Fibroblast of lung (primary cell): ENCODE measurements at places on chromosomes 5 and 9. TPM values are rescaled to one million over a fixed set of nuclear protein-coding genes. Genes with fewer than 3 reads are reported as not detected.

GRCh38 chr9:15438891-15439290 is 16.2 kb downstream of the SNAPC3 start:
- H3K27me3 ChIP-seq = no peaks in the 10 kb centered on the region
- H3K4me1 ChIP-seq = no peaks in the 10 kb centered on the region
- no peak overlapping the region for H3K27ac ChIP-seq
- no peak for DNase-seq
- H3K4me3 ChIP-seq = no peak overlapping the region

- DNase-seq = no peak
- no peak overlapping the region for H3K27ac ChIP-seq
- no peak overlapping the region for H3K4me3 ChIP-seq
Observed at GRCh38 chr5:124262991-124263571, 483.4 kb downstream of the ZNF608 start.

The CATSPER3 gene
- total RNA-seq = under 0.01 and 0.17 TPM in 2 replicates

- H3K4me1 ChIP-seq = peaks cover 39% of the 10 kb centered on the region
- peak overlapping the region; percentile 36 for H3K27ac ChIP-seq
- H3K4me3 ChIP-seq = no peak overlapping the region
Observed at GRCh38 chr5:180799902-180800801, 2.5 kb downstream of the MGAT1 start.

The IRGM gene
- 0.17 TPM in 1 of 2 replicates, not detected in the other for total RNA-seq

DNA sequence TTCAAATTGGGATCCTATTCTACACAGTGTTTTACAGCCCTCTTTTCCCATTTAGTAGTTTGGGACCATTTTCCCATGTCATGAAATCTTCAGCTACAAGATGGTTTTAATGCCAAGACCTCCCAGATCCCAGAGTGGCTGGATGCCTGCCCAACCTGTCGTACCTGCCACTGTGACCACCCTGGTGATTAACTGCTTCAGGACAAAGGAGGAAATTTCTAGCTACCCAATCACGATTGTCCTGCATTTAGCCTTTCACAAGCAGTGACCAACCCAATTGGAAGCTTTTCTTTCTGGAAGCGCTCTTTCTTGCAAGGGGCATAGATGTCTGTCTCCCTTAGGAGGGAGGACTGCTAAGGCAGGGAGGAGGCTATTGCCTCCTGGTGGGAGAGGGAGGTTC is 13.8 kb downstream of the IL9 start:
- no peak overlapping the region for H3K4me3 ChIP-seq
- no peak for DNase-seq
- no peak overlapping the region for H3K27ac ChIP-seq
- H3K27me3 ChIP-seq = peaks cover 2% of the 10 kb centered on the region
- no peaks in the 10 kb centered on the region for H3K4me1 ChIP-seq

The SLCO6A1 gene
- not detected in 2 replicates for total RNA-seq

The TICAM2 gene
- 4.1 and 8.8 TPM in 2 replicates for total RNA-seq

DNA sequence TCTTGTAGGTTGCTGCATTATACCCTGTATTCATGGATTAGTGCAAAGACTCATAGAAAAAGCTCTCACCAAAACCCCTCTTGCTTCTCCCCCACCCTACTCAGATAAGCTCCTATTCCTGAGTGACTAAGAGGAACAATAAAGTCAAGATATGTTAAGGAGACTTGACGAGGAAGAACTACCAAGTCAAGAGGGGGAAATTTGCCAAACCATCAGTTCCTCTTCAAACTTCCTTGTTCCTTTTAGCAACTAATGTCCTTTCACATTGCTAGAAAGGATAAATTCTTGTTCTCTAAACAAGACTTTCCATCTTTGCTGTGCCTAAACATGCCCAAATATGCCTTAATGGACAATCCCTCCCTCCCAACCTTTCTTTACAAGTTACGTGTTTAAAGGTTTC is 27.0 kb downstream of the CNOT8 start:
- H3K27ac ChIP-seq = no peak overlapping the region
- peaks cover 6% of the 10 kb centered on the region for H3K36me3 ChIP-seq
- no peaks in the 10 kb centered on the region for H3K4me1 ChIP-seq
- H3K4me3 ChIP-seq = no peak overlapping the region
- DNase-seq = no peak

GRCh38 chr5:98433673-98434072 is 339.8 kb upstream of the RGMB start:
- no peaks in the 10 kb centered on the region for H3K36me3 ChIP-seq
- no peak overlapping the region for H3K27ac ChIP-seq
- H3K27me3 ChIP-seq = no peaks in the 10 kb centered on the region
- peak; percentile 23 for DNase-seq

DNA sequence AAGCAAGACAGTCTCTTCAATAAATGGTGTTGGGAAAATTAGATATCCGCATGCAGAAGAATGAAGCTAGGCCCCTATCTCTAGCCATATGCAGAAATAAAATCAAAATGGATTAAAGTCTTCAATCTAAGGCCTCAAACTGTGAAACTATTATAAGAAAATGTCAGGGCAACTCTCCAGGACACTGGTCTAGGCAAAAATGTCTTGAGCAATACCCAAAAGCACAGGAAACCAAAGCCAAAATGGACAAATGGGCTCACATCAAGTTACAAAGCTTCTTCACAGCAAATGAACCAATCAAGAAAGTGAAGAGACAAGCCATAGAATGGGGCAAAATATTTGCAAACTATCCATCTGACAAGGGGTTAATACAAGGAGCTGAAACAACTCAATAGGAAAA is 338.8 kb downstream of the NNT start:
- no peak overlapping the region for H3K4me3 ChIP-seq
- no peaks in the 10 kb centered on the region for H3K36me3 ChIP-seq
- no peak for DNase-seq
- H3K27ac ChIP-seq = no peak overlapping the region
- no peaks in the 10 kb centered on the region for H3K4me1 ChIP-seq
- no peaks in the 10 kb centered on the region for H3K27me3 ChIP-seq

DNA sequence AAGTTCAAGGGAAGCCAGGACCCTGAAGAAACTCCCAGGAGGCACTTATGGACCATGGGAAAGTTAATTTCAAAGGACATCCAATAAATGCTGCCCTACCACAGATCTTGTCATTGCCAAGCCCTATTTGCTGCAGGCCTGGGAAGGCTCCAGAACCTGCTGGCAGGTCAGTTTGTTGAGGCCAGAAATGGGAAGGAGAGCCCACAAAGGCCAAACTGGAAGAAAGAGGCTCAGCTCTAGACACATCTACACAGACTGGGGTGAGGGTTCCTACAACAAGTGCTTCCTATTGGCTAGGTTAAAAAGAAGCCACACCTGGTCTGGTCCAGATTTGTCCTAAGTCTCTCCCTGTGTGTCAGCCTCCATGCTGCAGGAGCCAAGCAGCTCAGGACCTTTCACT is 94.4 kb downstream of the SIL1 start:
- H3K4me3 ChIP-seq = no peak overlapping the region
- no peak for DNase-seq
- H3K36me3 ChIP-seq = no peaks in the 10 kb centered on the region
- no peaks in the 10 kb centered on the region for H3K27me3 ChIP-seq
- peaks cover 11% of the 10 kb centered on the region for H3K4me1 ChIP-seq

GRCh38 chr9:130642926-130643325 is 21.5 kb upstream of the PRDM12 start:
- no peak for DNase-seq
- no peaks in the 10 kb centered on the region for H3K27me3 ChIP-seq
- peaks cover 4% of the 10 kb centered on the region for H3K36me3 ChIP-seq
- H3K4me1 ChIP-seq = no peaks in the 10 kb centered on the region
- no peak overlapping the region for H3K4me3 ChIP-seq

GRCh38 chr9:129685933-129686259 is 20.4 kb downstream of the PRRX2 start:
- no peaks in the 10 kb centered on the region for H3K36me3 ChIP-seq
- no peak for DNase-seq
- H3K4me1 ChIP-seq = peaks cover 3% of the 10 kb centered on the region
- no peak overlapping the region for H3K27ac ChIP-seq

- peak overlapping the region; percentile 40 for H3K27ac ChIP-seq
- no peak for DNase-seq
- H3K27me3 ChIP-seq = no peaks in the 10 kb centered on the region
- H3K4me1 ChIP-seq = peaks cover 16% of the 10 kb centered on the region
- no peaks in the 10 kb centered on the region for H3K36me3 ChIP-seq
- H3K4me3 ChIP-seq = no peak overlapping the region
Observed at GRCh38 chr5:158701007-158701391, 398.7 kb downstream of the EBF1 start.

DNA sequence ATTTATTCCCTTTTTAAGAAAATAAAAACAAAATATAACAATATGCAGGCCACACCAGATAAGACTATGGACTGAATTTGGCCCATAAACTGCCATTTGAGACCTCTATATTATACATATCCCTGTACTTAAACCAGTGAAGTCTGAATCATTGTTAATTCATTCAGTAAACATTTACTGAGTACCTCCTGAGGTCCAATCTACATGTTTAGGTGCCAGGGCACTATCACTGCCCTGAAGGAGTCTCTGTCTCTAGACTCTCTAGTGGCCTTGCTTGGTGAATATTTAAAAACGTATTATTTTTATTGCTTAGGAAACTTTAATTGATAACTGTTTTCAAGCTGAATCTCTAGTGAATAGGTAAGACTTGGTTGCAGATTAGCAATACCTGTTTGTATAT is 74.7 kb upstream of the ELL2 start:
- H3K27me3 ChIP-seq = no peaks in the 10 kb centered on the region
- H3K27ac ChIP-seq = no peak overlapping the region
- no peaks in the 10 kb centered on the region for H3K36me3 ChIP-seq
- no peak for DNase-seq
- H3K4me3 ChIP-seq = no peak overlapping the region
- H3K4me1 ChIP-seq = peaks cover 5% of the 10 kb centered on the region

The PCDHGC4 gene
- total RNA-seq = 1.5 and 3.0 TPM in 2 replicates

The IFNA21 gene
- total RNA-seq = not detected in 2 replicates

DNA sequence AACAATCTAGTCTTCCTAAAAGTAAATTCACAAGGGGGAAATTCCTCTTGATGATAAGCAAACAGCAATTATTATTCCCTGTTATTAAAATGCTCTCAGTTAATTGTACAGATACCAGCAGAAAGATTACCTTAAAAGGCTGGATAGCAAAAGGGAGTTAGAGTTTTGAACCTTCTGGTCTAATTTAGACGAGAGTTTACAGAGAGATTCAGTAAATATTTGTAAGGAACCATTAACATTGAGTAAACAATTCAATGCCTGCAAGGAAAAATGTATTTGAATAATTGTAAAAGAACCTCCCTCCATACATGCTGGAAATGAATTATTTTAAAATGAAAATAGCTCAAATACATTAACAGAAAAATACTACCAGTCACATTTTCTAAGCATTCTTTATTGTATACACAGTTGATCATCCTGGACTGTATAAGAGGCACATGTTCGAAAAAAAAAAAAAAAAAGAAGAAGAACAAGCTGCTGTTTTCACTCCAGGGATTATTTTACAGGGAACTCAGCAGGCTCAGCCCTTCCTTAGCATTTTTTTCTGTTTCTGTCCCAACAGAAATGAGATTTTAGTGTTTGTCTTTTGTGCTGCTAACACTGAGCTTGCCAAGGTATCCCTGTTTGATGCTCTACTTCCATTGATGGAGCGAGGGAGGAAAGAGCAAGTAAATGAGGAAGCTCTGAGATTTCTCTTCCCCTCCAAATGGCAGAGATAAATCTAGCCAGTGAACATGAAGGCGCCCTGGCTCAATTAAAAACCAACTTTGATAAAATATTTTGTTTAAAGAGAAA is 141.1 kb downstream of the ENC1 start:
- no peaks in the 10 kb centered on the region for H3K27me3 ChIP-seq
- H3K4me1 ChIP-seq = peaks cover 3% of the 10 kb centered on the region
- DNase-seq = peak; percentile 12
- H3K27ac ChIP-seq = no peak overlapping the region
- H3K36me3 ChIP-seq = no peaks in the 10 kb centered on the region
- H3K4me3 ChIP-seq = no peak overlapping the region

The PTTG1 gene
- 17.5 and 77.5 TPM in 2 replicates for total RNA-seq

- H3K27ac ChIP-seq = no peak overlapping the region
- DNase-seq = no peak
- no peaks in the 10 kb centered on the region for H3K36me3 ChIP-seq
- H3K4me1 ChIP-seq = no peaks in the 10 kb centered on the region
Observed at GRCh38 chr9:138024831-138025291, 147.3 kb downstream of the CACNA1B start.

DNA sequence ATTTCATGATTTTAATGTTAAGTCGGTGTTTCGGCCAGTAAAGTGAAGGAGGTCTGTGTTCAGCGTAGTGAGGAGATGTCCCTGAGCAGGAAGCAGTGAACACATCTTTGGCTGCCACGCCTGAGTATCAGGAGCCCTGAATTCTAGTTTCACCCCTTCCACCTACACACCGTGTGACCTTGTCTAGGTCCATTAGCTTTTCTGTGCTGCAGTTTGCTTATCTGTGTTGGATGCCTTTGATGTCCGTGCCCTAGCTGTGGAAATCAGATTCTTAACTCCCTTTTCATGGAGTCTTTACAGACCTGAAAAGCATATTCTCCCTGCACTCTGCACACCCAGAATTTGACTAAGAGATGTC is 601 bp downstream of the FBXO38 start:
- H3K27ac ChIP-seq = peak overlapping the region; percentile 98
- peak; percentile 12 for DNase-seq
- H3K4me1 ChIP-seq = peaks cover 13% of the 10 kb centered on the region
- peak overlapping the region; percentile 88 for H3K4me3 ChIP-seq
- H3K27me3 ChIP-seq = no peaks in the 10 kb centered on the region
- no peaks in the 10 kb centered on the region for H3K36me3 ChIP-seq

DNA sequence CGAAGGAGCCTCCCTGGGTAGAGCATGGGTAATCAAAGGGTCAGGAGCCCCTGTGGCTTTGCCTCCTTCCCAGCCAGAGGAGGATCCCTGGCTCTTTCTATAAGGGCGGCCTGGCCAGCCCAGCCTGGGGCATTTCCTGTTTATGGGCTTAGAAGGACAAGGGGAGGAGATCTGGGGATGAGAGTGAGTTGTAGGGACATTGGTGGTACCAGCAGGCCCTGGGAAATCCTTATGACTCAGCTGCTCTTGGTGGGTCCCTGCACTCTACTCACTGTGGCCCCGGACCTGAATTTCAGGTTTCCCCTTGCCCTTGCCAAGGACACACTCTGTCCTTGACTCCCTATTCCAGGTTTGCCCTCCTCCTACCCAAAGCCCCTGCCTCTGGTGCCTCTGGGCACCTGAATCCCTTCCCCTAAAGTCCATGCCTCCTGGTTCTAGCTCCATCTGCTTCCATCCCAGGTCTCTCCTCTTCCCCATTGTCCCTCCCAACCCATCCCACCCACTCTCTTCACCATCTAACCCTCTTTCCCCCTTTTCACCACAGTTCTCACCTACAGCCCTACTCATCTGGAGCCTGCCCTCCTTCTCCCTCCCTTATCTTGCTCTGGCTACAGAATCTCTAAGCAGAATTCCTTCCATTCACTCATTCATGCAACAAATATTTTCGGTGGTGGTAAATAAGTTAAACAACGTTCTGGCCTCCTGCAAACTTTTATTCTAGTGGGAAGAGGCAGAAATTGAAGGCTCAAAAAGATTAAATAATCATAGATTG is 34.9 kb downstream of the PCDH1 start:
- H3K4me1 ChIP-seq = no peaks in the 10 kb centered on the region
- H3K27ac ChIP-seq = no peak overlapping the region
- H3K27me3 ChIP-seq = no peaks in the 10 kb centered on the region
- no peak overlapping the region for H3K4me3 ChIP-seq

The IL13 gene
- total RNA-seq = not detected in 2 replicates
